ENCODE measurements at places on chromosomes 12 and 14.

- no peak for DNase-seq
These were observed 18.9 kb downstream of the PPP2R5C start for GRCh38 chr14:101780390-101780789.

GRCh38 chr12:127262615-127263014 lies 1004.4 kb upstream of the TMEM132C start:
- DNase-seq: no peak

GRCh38 chr12:95796225-95796981 lies 5.8 kb upstream of the NTN4 start:
- no peak for DNase-seq

- DNase-seq: no peak
These were observed 134.6 kb downstream of the TMEM121 start for GRCh38 chr14:105660816-105661531.
